Heart right ventricle (tissue), 16 donors: ENCODE measurements at places on chromosomes 12 and 14.

DNA sequence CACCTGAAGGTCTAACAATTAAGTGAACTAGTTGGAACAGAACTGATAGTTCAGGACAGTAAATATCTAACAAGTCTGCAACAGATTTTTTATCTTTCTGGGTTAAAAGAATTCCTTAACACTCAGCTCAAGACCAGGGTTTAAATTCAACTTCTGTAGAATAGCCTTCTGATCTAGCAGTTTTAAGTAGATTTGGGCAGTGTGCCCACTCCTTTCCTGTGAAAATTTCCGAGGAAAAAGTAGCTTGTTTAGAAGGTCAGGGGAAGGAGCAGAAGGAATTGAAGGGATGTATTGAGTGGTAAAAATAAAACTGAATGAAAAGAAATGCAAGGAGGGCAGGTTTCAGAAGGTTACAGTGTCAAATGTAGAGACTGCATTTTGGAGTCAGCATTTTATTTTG lies 45.8 kb downstream of the ATL1 start:
- H3K4me1 ChIP-seq = no peaks in the 10 kb centered on the region
- DNase-seq = no peak
- H3K27ac ChIP-seq = no peak overlapping the region
- H3K27me3 ChIP-seq = no peaks in the 10 kb centered on the region

DNA sequence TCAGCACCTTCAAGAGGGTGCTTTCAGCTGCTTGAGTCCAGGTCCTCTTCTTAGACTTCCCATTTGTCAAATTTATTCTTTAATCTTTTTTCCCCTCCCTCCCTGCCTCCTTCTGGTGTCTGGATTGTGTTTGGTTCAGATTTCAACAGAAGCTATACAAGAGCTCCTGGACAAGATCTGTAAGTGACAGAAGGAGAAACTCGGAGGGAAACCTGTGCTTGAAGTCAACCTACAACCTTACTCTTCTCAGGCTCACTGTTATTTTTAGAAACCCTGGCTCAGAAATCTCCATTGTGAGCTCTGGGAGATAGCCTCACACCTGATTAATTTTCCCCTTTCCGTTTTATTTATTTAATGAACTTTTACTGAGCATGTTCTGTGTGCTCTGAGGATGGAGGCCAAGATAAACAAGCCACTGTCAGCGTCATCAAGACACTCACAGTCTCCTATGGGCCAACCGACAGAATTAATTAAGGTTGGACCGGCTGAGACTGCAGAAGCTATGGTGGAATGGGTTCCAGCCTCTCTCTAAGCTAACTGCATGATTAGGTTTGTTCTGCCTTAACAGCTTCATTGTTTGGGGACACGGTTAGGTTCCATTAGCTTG lies 13.5 kb downstream of the PDE1B start:
- H3K4me1 ChIP-seq = no peaks in the 10 kb centered on the region
- H3K4me3 ChIP-seq = no peak overlapping the region
- H3K36me3 ChIP-seq = no peaks in the 10 kb centered on the region
- no peak for DNase-seq
- H3K27ac ChIP-seq = no peak overlapping the region
- H3K27me3 ChIP-seq = peaks cover 40% of the 10 kb centered on the region

DNA sequence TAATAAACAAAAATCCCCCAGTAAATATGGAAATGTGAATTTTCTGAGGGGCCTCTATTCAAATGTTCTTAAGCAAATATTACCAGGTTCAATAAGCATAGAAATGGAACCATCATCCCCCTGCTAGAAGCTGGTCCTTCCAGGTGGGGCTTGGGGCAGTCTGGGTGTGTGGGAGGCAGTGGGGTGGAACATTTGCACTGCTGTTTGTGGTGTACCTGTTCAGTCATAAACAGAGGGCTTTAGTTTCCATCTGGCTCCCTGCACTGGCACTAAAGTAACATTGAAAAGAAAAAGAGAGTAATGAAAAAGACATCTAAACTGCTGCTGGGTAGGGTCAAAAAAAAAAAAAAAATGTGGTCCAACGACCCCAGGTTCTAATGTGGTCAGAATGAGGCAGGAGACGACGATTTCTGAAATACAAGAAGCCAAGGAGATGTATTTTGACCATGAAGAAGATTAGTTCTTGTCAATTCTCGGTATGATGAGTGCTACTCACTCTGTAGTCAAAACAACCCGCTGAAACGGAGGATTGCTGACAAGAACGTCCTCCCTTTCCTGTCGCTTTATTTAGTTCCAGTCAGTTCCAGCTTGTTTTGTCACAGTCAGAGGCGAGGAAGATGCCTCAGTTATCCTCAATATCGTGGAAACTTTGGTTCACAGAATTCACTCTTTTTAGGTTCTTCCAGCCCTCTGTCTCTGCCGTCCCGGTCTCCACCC lies 44.2 kb upstream of the MANSC4 start:
- no peak overlapping the region for H3K4me3 ChIP-seq
- no peak for DNase-seq
- no peak overlapping the region for H3K27ac ChIP-seq
- no peaks in the 10 kb centered on the region for H3K27me3 ChIP-seq
- peaks cover 14% of the 10 kb centered on the region for H3K4me1 ChIP-seq
- H3K36me3 ChIP-seq = no peaks in the 10 kb centered on the region

DNA sequence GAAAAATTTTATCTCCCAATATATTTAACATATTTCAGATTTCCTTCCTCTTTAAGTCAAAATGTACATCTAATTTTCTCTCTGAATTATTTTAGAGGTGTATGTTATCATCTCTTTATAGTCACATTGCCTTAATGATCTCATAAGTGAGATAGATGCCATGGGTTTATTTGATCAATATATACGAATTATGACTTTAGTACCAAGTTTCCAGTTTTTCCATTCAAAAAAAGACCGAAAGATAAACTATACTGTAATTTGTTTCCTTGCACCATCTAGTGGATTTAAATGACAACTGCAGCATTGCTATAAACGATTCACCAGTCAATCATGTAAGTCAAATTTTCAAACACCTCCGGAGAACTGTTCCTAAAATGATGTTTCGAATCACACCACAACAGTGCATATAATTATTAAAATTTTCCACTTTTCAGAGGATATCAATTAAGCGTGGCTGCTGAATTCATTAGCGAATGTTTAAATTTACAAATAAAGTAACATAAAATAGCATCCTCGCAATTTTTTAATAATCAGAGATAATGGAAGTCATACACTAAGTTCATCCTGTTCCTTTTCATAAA lies 419 bp upstream of the ATXN7L3B start:
- H3K4me1 ChIP-seq = peaks cover 43% of the 10 kb centered on the region
- no peaks in the 10 kb centered on the region for H3K27me3 ChIP-seq
- no peaks in the 10 kb centered on the region for H3K36me3 ChIP-seq

- no peak overlapping the region for H3K27ac ChIP-seq
- H3K4me3 ChIP-seq = no peak overlapping the region
- H3K36me3 ChIP-seq = no peaks in the 10 kb centered on the region
- no peaks in the 10 kb centered on the region for H3K4me1 ChIP-seq
- no peak for DNase-seq
These were observed 75.4 kb downstream of the GRIP1 start for GRCh38 chr12:66603461-66603860.

GRCh38 chr12:16857456-16857923 lies 251.5 kb upstream of the LMO3 start:
- H3K27me3 ChIP-seq = no peaks in the 10 kb centered on the region
- no peak for DNase-seq
- no peaks in the 10 kb centered on the region for H3K4me1 ChIP-seq
